ENCODE measurements at places on chromosomes 16 and 17.

GRCh38 chr17:61399131-61400065, at the start of gene TBX2:
TSS of gene TBX2 (plus strand) at chr17:61399843. CDS start at chr17:61400177, 334 bp downstream.
- DNase-seq, result no peak

- DNase-seq, result peak; percentile 66
These were observed 4.0 kb downstream of the SLC35B1 start for GRCh38 chr17:49703557-49704277.

DNA sequence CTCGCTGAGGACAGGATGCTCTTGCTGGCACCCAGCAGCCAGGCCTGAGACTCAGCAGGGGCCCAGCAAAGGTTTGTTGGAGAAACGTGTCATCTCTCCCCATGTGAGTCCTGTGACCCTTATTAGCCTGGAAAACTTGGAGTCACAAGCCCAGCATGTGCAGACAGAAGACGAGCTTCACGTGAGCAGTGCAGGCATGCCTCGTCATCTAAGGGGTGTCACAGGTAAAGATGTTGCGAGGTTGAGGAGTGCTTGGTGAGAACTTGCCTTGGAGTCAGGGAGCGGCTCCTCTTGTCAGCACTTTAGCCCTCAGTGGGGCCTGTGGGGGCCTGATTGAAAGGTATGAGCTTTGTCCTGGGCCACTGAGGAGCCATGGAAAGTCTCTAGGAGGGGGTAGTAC, 2.1 kb upstream of the CTRL start:
- no peak for DNase-seq

GRCh38 chr17:21171970-21172510, 41.9 kb downstream of the TMEM11 start:
- no peak for DNase-seq

- DNase-seq, result no peak
These were observed 25.8 kb downstream of the PEMT start for GRCh38 chr17:17565471-17566339.

GRCh38 chr17:57412520-57413096, 156.3 kb downstream of the MSI2 start:
- DNase-seq, result no peak

GRCh38 chr17:39153599-39154051, 2.2 kb upstream of the PLXDC1 start:
- DNase-seq, result peak; percentile 94

Measured in HT-29 (cell line).